ENCODE measurements at places on chromosomes 7 and 10.

- no peak for DNase-seq
Measured at GRCh38 chr10:65559369-65559768, 1366.5 kb upstream of the LRRTM3 start.

DNA sequence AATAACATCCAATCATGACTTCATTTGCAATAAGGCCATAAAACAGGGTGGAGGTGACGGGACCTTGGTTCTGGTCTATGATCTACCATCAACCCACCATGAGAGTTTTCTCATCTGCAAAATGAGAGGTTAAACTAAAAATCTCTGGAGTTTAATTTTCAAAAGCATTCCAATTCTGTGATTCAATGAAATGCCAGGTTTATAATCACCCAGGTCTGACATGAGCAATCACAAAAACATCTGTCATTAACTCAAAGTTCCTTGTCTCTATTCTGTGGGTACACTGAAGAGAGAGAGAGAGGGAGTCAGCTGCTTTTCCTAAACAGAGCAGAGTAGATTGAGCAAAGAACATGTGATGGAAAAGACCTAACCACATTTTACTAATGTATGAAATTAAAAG is 75.4 kb downstream of the NUDCD3 start:
- no peak for DNase-seq

GRCh38 chr10:85648279-85648754 is 718.3 kb downstream of the GRID1 start:
- DNase-seq, result no peak

- no peak for DNase-seq
Measured at GRCh38 chr7:103887853-103888602, 101.4 kb downstream of the RELN start.

- DNase-seq, result no peak
Measured at GRCh38 chr7:6496842-6497636, 49.3 kb upstream of the DAGLB start.

DNA sequence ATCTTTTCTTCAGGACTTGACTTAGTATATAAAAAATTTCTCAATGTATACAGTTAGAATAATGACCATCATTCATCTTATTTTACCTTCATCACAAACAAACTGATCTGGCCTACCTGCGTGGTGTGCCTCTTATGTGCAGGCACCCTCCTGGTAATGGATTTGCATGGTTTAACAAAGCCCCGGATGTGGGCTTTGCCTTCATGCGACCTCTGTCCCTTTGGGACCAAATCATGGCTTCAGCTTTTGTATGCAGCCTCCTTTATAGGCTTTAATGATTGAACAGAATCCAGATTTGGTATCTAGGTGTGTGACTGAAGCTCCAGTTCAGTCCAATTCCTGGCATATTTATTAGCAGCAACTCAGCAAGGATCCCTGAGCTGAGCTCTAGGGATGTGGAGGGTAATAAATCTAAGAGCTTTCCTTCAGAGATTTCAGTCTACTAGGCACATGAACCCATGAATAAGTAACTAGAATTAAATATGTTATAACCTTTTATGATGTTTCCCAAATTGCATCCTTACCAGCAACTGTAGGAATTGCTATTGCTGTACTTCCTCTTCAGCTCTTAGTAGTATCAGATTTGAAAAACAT is 256.9 kb downstream of the ABCA13 start:
- no peak for DNase-seq

DNA sequence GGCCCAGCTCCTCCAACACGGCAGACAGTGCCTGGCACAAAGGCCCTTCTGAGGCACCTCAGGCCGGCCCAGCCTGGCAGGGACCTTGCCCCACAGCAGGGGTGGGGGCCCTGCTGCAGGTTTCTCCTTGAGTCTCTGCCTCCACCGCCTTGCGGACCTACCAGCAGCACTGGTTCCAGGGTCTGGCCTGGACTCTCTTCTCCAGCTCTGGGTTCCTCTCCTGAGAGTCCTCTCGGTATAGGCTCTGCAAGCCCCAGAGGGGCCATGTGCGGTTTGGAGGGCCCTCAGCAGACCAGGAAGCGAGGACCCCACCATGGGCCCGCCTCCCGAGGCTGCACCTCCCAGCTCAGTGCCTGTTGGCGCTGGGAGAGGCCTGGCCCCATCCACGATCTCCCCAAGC is 38.1 kb upstream of the ADGRA1 start:
- no peak for DNase-seq

DNA sequence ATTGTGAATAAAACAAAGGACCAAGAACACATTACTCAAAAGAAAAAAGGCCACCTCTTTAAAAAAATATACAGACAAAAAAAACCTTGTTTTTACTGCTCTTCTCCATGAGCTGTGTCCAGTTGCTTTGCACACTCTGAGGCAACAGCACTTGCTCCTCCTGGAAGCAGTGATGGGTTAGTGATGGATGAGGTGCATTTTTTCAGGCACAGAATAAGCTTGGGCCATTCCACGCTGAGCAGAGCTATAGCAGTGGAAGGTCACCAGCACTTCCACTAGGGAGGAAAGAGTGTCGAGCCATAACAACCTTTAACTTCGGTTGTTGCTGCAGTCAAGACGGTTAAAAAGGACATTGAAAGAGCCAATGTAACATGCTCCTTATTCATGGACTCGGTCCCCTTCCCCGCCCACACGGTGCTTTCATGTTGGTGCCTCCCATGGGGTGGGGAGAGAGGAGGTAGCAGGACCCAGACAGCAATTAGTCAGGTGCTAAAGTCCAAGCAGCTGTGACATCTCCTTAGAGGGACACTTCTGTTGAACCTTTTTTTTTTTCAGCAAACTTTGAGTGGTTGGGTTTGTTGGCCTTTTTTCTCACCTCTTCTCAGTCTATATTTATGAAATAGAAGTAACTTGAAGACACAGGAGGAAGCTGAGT is 136.5 kb upstream of the ADARB2 start:
- DNase-seq, result no peak

DNA sequence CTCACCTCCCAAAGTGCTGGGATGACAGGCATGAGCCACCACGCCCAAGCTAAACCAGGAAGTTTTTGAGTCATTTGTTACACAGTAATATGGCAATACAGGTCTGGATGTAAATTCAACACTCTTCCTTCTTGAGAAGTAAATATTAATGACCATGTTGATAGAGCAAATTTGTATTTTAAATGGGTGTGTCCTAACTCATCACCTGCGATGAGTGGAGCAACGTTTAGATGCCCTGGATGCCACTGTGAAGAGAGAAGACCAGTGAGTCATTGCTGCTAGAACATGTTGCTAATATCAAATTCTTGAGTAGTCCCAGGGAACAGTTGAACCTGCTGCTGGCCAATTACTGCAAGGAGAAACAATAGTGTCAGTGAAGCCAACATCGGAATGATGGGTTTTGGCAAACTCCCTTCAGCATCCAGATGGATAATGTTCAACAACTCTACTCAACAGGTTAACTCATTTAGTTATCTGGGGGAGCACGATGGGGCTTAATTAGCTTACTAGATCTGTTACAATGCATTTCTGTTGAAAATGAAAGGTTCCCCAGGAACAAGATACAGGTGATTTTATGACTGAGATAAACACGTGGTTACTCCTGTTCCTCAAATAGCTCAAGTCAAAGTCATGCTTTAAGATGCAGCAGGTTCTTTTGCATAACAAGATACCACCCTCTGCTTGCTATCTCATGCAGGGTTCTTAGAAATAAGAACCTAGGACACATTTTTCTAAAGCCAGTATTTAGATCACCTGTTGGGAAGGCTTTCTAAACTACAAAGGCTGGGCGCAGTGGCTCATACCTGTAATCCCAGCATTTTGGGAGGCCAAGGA is 146.8 kb downstream of the CALN1 start:
- no peak for DNase-seq

- no peak for DNase-seq
Measured at GRCh38 chr7:137885678-137886077, 38.9 kb upstream of the DGKI start.

DNA sequence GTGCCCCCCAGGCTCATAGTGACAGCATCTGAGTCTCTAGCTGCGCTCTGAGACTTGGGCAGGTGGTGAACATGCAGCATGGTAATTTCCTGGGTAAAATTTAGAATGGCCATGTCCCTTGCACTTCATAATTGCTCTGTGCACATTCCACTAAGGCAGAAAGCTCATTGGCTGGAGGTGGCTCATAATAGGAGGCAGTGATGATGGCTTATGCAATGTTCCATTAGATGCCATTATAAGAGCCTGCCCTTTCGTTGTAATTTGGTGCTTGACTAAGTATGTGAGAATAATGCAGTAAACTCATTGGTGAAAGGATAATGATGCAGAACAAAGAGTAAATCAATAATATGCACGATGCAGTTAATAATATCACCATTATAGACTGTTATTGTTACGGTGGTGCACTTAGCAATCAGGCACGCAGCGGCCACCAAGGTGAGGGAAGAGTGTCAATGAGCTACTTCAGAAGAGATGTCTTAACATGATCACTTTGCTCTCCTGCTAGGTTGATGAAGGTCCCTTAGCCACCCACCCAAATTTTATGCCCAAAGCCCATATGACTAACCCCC is 545.9 kb downstream of the KCNMA1 start:
- DNase-seq, result no peak

GRCh38 chr10:49539320-49539885 is 482 bp upstream of the ERCC6 start:
- DNase-seq, result peak; percentile 24

GRCh38 chr7:122694697-122695096 is 4.2 kb downstream of the RNF133 start:
- no peak for DNase-seq

DNA sequence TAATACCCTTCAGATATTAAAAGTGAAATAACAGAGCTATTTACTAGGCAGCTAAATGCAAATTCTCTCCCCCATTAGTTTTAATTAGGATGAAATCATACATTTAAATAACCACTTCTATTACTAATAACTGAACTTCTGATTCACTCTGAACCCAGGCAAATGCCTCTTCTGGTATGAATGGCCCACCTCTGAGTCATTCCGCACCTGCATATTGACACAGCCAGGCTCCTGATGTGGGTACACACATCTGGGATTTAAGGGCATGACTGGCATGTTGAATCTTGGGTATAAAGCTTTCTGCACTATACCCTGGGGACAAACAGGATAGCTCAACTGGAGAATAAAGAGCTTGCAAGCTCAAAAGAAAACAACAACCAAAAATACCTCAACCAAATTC is 140.9 kb downstream of the AUTS2 start:
- DNase-seq, result no peak

DNA sequence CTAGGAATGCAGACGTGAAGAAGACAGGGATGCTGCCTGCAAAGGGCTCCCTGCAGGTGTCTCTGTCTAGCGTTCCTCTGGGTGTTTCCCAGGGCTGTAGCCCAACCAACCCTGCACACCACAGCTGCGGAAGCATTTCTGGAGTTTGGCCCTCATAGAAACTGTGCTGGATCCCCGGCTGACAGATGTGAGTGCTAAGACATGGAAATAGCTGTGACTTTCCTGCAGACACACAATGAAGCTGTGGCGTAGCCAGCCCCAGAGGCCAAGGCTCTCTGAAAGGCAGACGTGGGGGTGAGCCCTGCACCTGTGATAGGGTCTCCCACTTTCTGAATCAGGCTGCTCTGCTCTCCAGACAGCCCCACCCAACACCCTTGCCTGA is 44.8 kb downstream of the ADCYAP1R1 start:
- DNase-seq, result no peak

- DNase-seq, result peak; percentile 66
Measured at GRCh38 chr7:139016931-139017511, 18.8 kb downstream of the ZC3HAV1L start.

GRCh38 chr7:45590679-45591057 is 16.5 kb downstream of the ADCY1 start:
- no peak for DNase-seq

DNA sequence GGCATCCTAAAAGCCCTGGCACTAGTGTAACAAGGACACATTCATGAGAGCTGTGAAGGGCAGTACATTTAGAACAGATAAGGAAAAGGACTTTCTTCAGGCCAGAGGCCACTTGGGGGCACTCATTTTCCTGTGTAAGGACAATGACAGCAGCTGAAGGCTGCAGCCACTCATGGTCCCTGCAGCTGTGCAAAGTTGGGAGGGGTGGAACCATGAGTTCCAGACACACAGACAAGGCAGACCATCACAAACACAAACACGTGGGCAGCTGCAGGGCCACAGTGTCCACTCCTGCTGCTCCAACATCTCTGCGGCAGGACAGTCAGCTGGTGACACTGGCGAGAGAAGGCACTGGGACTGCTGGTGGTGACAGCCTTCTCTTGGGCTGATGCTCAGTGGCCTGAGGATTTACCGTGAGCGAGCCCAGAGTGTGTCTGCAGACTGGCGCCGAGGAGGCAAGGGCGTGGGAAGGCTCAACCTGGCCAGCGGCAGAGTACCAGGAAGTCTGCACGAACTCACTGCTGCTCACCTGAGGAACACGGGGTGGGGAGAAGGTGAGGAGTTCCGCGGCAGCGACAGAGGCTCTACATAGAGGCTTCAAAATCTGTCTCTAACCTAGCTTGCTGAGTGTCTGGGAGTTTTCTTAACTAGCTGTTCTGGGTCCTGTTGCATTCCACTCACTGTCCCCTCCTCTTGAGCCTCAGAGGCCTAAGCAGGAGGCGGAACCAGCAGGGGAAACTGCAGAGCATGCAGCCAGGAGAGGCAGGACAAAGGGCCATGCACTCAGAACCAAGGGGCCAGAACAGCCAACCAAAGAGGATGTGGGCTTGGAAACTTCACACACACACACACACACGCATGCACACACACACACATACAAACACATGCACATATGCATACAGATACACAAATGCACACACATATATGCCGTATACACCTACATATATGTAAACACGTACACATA is 76.5 kb upstream of the DDC start:
- DNase-seq, result no peak

DNA sequence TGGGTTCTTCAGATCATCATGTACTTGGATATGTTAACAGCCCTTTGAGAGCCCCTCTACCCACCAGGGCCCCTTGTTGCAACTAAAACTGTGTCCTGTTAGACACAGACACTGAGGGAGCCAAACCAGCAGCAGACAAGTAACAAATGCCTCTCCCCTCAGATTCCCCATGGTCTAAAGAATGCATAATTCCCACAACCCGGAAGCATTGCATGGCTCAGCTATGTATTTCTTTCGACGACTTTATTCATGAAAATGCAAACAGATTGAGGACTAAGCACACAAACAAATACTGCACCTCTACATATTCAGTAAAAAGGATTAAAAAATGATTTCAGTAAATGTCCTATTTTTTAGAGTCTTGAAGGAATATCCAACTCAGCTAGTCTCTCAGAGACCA is 70.1 kb upstream of the HECW1 start:
- DNase-seq, result no peak

- no peak for DNase-seq
Measured at GRCh38 chr10:120810298-120810697, 40.9 kb upstream of the WDR11 start.
